ENCODE measurements at places on chromosomes 5 and 9.

- DNase-seq: no peak
Measured at GRCh38 chr5:17898766-17899165, 264.5 kb downstream of the TAF11L14 start.

- no peak for DNase-seq
Measured at GRCh38 chr5:170861667-170861916, 226 bp upstream of the RANBP17 start.

DNA sequence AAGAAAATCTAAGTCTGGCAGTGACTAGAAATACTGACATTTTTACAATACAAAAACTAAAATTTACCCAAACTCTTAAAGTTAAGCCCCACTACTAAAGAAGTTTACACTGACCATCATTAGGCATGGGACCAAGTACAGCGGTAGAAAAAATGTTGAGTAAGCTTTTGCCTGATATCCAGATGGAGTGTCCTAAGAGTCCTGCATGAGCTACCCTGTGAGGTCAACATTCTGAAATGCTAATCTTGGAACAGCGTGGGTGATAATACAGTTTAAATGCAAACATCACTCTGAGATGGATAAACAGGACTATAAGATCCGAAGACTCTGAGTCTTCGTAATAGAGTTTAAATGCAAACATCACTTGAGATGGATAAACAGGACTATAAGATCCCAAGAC is 189.7 kb downstream of the DCP2 start:
- no peak for DNase-seq

- no peak for DNase-seq
Measured at GRCh38 chr5:168658394-168658793, 79.2 kb upstream of the PANK3 start.

Measured in endothelial cell (in vitro differentiated cells).